ENCODE measurements at places on chromosomes 2 and 18.

- no peak for DNase-seq
These were observed 24.2 kb downstream of the MAP3K20 start for GRCh38 chr2:173099804-173100203.

GRCh38 chr2:62529758-62530157 lies 23.8 kb upstream of the TMEM17 start:
- DNase-seq: no peak

GRCh38 chr2:172428832-172429210 lies 1.4 kb downstream of the ITGA6 start:
- no peak for DNase-seq

DNA sequence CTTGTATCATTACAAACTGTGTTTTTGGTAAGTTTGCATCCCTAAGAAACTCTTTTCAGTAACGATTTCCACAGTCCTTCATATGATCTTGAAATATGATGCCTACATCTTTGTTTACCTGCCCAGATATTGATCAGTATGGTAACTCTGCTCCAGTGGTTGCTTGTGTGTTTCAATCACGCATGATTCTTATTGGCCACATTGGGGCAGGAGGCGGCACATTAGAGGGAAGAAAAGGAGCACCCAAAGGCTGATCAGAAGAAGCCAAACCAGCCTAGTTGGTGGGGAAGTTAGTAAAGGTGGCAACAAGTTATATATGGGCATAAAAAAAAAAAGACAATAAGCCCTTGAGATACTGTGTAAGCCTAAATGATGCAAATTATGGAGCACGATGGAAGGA lies 158.9 kb downstream of the RHBDD1 start:
- no peak for DNase-seq

- no peak for DNase-seq
These were observed 86.4 kb upstream of the B3GNT2 start for GRCh38 chr2:62109554-62109953.

- DNase-seq: peak; percentile 75
These were observed 100.8 kb upstream of the ATP5MC3 start for GRCh38 chr2:175282300-175282699.

- no peak for DNase-seq
These were observed 74.5 kb downstream of the TWIST2 start for GRCh38 chr2:238922435-238922834.

DNA sequence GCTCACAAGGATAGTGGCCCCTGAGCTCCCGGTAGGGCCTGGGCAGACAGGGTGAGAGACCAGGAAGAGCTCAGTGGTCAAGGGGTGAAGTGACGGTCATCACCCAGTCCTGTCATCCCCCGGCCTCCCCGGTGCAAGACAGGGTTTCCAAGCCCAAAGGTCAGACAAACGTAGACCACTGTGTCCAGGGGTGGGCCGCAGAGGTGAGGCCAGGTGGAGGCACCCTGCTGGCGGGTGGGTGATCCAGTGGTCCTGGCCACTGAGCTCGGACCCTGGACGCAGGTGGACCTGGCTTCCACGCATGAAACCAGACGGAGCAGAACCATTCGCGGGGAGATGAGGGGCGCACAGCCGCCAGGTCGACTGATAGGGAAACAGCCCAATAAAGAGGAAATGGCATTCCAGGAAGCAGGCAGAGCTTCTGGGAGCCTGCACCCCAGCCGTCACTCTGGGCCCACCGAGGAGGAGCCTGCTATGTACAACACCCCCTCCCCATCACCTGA lies 14.4 kb upstream of the SNED1 start:
- DNase-seq: no peak

DNA sequence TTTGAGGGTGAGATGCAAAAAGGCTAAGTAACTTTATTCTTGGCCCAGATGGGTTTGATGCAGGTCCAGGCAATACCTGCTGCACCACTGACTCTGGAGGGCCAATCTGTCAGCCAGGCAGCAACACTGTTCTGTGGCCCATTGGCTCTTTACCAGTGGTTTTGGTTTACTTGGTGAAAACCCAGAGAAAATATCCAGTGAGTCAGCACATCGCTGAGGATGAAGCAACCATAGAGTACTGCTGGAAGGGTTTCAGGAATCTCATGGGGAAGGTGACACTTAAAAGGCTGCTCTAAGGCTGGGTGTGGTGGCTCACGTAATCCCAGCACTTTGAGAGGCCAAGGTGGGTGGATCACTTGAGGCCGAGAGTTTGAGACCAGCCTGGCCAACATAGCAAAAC lies 192.5 kb upstream of the FAM98A start:
- DNase-seq: no peak

DNA sequence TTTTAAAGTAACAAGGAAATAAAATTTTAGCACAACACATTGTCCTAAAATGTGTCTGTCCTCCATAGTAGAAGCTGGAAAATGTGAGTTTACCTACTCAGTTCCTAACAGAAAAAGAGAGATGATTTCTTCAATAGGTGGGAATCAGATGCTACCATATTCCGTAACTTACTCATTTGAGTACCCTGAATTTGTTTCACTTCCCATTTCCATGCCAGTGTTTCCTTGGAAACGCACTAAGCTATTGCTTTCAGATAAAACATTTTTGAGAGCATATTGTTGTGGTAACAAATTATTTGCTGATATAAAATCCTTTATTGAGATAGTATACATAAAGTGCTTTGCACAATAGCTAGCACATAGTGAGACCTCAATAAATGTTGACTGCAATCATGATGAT lies 137.5 kb upstream of the BARD1 start:
- no peak for DNase-seq

DNA sequence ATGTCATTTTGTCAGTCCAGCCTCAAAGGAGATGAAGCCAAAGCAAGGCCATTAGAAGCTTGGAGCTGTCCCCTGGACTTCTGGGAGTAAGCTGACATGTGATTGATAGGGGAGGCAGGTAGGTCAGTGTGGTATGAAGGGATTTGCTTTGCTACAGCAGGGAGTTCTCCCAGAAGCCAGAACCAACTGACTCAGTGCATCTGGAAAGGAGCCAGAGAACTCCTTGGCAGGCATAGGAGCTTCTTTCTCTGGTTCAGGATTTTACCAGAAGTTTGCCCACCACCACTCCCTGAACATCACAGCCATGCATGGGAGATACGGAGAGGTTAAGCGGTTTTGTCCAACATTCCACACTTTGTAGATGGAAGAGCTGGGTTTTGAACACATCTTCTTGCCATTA lies 24.5 kb upstream of the KCNE4 start:
- no peak for DNase-seq

DNA sequence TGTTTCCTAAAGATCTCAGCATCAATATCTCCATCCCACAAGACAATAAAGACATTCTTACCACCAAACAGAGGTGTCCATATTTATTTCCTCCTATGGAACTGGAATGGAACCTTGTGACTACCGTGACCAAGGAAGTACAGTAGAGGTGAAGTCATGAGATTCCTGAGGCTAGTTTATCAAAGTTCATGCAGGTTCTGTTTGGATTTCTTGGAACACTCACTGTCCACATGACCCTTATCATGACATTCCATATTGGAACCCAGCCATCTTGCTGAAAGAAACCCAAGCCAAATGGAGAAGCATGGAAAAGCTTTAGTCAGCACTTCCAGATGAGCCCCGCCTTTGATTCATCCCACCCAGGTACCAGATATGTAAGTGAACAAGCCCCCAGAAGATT lies 516.0 kb upstream of the POU3F3 start:
- no peak for DNase-seq

- no peak for DNase-seq
These were observed 215.2 kb downstream of the TGIF1 start for GRCh38 chr18:3665204-3665603.

GRCh38 chr2:31233231-31233630 lies 721 bp upstream of the EHD3 start:
- DNase-seq: no peak

DNA sequence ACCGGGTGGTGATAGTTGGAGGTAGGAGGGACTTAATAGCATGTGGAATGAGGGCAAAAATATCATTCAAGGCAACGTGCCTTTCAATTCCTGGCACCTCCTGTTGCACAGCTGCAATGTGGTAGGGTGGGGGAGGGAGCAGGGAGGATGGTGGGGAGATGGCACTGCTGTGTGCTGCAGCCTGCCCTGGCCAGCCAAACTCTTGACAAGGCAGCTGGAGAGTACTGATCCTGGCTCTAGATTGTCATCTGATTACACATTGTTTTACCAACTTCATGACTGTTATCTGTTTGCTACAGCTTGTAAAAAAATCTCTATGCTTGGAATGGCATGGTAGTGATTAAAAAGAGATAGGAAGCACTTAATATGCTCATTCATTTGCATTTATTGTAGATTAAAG lies 47.7 kb downstream of the PLCL1 start:
- no peak for DNase-seq

- no peak for DNase-seq
These were observed 640.7 kb upstream of the CRIM1 start for GRCh38 chr2:35714883-35715282.

DNA sequence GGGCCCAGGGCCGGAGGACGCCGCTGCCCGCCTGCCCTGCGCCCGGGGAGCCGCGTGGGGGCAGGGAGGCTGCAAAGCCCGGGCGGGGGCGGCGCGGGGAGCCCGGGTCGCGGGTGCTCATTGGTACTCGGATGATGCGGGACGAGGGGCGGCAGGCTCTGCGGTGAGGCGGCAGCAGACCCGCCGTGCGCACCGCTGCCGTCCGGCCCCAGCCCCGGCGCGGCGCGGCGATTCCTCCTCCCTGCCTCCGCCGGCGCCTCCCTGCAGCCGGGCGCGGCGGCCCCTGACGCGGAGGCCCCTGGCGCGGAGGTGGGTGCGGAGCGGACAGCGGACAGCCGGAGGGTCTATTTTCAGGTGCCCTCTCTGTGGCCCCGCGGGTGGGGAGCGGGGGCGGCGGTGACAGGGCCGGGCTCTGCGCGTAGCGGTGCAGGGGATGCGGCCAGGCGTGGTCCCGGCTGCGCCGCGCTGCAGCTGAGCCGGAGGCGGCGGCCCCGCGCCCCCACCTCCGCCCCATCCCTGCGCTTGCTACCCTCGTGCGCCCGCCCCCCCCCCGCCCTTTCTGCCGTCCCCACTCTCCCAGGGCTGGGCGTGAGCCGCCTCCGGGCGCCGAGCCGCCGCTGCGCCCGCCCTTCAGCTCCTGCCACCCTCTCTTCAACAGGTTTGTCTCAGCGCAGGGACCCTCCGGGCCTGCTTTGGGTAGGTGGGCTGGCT lies 640 bp downstream of the SPTBN1 start:
- peak; percentile 48 for DNase-seq

DNA sequence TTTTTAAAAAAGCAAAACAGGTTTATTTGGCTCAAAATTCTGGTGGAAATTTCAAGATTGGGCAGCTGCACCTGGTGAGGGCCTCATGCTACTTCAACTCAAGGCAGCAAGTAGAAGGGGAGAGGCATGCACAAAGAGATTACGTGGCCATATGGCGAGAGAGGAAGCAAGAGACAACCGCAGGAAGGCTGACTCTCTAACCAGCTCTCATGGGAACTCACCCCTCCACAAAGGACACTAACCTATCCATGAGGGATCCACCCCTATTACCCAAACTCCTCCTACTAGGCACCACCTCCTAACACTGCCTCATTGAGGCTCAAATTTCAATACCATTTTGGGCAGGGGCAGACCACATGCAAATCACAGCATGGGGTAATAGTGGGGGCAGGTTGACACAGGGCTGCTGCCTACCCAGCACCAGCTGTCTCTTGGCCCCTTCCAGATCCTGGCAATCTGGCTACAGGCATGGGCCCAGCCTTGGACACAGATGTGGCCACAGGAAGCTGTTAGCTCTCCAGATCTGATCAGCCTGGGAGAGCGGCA lies 2.0 kb upstream of the CAPN10 start:
- DNase-seq: peak; percentile 55

- no peak for DNase-seq
These were observed 235.5 kb upstream of the ACVR2A start for GRCh38 chr2:147609301-147609700.

DNA sequence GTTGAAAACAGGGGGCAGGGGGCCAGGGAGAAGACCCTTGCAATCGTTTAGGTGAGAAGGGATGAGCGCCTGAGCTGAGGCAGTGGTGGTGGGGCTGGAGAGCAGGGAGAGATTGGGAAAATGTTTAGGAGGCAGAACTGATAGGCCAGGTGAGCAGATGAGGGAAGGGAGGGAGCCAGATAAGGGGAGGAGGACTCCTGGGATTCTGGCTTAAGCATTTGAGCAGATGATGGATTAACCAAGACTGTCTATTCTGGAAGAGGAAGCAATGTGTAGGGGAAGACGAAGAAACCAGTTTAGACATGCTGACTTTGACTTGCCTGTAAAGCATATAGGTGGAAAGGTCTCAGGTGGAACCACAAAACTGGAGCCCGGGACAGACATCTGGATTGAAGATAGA lies 49.9 kb upstream of the ASPRV1 start:
- no peak for DNase-seq

GRCh38 chr2:101120124-101120996 lies 30.8 kb downstream of the TBC1D8 start:
- DNase-seq: peak; percentile 50

GRCh38 chr2:219507581-219508443 lies 6.5 kb upstream of the ASIC4 start:
- DNase-seq: no peak

DNA sequence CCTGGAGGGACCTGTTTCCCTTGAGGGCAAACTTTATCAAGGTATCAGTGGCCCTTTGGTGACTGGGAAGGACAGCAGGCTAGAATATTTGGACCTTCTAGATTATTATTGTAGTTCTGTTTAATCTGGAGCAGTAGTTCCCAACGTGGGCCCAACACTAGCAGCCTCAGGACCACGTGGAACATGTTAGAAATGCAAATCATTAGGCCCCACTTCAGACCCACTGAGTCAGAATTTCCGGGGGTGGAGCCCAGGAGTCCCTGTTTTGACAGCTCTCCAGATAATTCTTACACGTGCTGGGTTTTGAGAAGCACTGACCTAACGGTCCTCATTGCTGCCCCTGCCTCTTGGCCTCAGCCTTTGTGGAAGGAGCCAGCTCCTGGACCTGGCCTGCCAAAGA lies 25.5 kb upstream of the DYNC2LI1 start:
- DNase-seq: no peak

GRCh38 chr2:96188821-96189526 lies 19.7 kb downstream of the STARD7 start:
- DNase-seq: no peak

DNA sequence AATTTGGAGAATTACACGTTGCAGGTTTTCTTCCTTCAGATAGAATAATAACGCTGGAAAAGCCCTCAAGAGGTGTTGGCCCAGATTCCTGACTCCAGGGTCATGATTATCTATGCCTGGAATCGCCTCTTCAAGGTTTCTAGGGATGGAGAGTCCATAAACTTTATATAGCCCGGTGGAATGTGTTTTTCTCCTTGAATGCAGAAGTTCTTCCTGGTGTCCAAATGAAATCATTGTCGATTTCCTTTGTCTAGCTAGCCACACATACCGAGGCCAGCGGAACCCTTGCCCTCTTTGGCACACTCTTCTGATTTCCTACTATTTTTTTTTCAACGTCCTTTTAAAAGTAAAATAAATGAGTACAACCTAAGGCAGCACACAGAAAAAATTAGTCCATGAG lies 117.8 kb downstream of the PID1 start:
- DNase-seq: no peak

Data from RKO (cell line).